Activated CD8-positive, alpha-beta T cell treated with anti-CD3 and anti-CD28 coated beads for 36 hours (primary cell): ENCODE measurements at places on chromosomes 5 and 9. TPM values are rescaled to one million over a fixed set of nuclear protein-coding genes. Genes with fewer than 3 reads are reported as not detected.

DNA sequence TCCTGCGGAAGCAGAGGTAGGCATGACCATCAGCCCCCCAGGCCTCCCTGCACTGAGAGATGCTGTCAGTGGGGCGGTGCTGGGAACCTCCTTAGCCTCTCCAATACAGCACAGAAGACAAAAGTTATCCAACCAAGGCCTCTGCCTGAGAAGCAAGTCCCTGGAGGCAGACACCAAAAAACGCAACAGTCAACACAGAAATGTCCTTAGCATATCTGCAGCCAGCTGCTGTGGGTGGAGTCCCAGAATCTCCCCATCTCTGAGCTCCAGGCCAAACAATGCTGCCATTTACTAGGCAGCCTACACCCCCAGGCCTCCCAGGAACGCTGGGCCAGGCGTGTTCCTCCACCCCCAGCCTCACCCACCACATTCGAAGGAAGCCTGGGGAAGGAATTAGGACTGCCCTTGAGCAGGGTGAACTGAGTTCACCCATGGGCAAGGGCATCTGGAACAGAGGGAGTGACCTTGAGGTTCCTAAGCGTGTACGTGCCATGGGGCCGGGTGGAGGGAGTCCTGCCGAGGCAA, 43.7 kb downstream of the STK10 start:
- no peak for DNase-seq

DNA sequence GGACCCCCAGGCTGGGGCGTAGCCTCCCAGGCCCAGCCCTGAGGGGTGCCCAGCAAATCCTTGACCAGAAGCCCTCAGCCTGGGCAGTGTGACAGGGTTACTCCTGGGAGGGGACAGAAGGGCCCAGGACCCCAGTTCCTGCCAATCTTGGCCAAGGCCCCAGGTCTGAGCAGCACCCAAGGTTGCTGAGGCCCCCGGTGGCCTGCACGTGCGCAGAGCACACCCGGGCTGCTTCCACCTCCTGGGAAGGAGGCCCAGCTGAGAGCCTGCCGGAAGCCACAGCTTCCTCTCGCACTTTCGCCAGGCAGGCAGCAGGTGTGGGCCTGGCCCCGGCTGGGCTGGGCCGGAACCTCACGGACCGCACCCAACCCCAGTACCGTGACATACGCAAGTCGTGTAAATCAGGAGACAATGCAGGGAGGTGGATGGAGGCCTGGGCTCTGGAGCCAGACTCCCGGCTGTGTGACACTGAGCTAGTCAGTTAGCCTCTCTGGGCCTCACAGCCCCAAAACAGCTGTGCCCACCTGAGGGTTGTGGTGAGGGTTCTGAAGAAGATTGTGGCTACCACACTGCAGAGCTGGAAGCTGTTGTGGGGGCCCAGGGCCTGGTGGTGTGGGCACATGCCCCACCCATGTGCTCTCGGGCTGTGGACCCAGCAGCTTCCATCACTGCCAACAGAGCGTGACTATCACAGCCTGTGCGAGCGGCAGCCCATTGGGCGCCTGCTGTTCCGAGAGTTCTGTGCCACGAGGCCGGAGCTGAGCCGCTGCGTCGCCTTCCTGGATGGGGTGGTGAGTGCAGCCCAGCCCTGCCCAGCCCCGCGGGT, 5.1 kb downstream of the GRK6 start:
- DNase-seq = peak; percentile 92

Gene BAAT
- total RNA-seq = not detected

Gene IFNK
- total RNA-seq = not detected

DNA sequence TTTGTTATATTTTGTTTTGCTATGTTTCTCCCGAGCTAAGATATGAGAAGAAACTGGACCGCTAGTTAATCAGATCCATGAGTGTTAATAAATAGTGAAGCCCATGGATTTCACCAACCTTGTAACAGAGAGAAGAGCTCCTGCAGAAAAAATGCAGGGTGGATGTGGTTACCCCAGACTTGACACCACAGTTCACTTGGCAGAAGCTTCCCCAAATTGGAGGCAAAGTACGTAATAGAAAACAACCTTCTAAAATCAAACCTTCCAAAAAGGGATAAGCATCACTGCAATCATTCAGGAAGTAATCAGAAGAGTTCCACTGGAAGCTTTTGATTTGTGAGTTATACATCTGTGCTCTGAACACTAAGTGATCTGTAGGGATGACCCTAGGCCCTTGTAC, 267.5 kb downstream of the ACTL7B start:
- no peak for DNase-seq

DNA sequence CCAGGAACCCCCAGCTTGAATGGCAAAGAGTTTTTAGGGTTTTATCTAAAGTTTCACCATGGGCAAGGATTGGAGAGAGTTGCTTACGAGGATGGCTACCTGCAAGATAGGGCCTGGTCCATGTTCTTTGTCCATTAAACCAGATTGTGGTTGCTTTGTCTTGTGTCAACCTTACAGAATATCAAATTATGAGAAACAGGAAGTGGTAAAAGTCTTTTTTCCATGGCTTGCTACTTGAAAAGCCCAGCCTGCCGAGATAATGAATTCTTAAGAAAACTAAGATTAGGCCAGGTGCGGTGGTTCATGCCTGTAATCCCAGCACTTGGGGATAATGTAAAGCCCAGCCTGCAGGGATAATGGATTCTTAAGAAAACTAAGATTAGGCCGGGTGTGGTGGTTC, 24.4 kb downstream of the ZNF474 start:
- DNase-seq = no peak

GRCh38 chr9:115000217-115000639, 69.8 kb upstream of the TNFSF8 start:
- DNase-seq = peak; percentile 46

GRCh38 chr5:169723103-169723831, 86.2 kb downstream of the DOCK2 start:
- DNase-seq = no peak

- no peak for DNase-seq
Observed at GRCh38 chr5:104361932-104362331, 799.3 kb upstream of the NUDT12 start.

Gene KCNT1
- total RNA-seq = not detected

Gene OTULINL
- 19.7 TPM for total RNA-seq

GRCh38 chr5:79966448-79966847, 24.6 kb downstream of the MTX3 start:
- no peak for DNase-seq

DNA sequence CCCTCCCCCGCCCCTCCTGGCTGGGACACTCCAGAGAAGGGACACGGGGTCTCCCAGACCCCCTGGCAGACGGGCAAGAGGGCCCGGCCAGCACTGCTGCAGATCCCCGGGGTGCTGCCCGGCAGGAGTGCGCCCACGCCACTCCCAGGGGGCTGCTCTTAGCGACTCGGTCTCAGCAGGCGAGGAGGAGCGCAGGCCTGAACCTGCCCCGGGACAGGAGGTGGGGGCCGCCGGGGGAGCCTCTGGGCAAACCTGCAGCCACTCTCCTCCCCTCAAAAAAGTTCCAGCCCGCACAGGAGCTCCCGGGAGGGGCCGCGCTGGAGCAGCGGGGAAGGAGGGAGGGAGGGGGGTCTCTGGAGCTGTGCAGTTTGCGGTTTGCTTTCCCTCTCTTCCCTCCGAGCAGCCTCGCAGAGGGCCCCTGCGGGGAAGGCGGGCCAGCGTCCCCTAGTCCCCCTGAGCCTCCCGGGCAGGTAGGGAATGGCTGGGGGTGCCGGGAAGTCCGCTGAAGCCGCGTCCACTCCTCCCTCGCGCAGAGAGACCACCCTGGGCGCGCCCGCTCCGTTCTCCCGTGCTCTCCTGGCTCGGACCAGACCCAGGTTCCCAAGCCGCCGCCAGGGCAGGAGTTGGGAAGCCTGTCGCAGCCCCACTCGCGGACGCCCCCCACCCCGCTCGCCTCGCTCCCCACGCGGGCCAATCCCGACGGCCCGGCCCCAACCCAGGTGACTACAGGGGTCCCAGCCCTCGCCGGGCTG, 44.2 kb downstream of the NACC2 start:
- DNase-seq = no peak

GRCh38 chr9:110897943-110898342, 140.3 kb downstream of the LPAR1 start:
- no peak for DNase-seq

DNA sequence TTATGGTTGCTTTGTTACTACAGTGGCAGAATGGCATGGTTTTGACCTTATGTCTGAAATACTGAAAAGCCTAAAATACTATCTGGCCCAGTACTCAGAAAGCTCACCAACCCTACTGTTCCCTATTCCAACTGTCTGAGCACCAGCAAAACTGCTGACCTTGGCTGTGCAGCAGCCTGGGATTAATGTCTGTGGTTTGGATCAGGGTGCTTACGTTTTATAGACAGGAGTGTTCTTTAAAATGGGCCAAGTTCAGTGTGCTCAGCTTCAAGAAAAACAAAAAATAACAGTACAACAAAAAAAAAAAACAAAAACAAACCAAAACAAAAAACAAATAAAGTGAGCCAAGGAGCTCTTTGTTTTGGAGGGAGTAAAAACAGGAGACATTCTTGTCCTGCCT, 36.4 kb downstream of the SLC28A3 start:
- DNase-seq = no peak
